ENCODE measurements at places on chromosomes 7 and 10. TPM values are rescaled to one million over a fixed set of nuclear protein-coding genes. Genes with fewer than 3 reads are reported as not detected.

- no peak for DNase-seq
Measured at GRCh38 chr10:125756196-125756595, 19.4 kb downstream of the MMP21 start.

FAM237B gene
- total RNA-seq, result not detected

GRCh38 chr7:18889436-18889835 is 228.0 kb downstream of the TWIST1 start:
- DNase-seq, result no peak

HOXA10 gene
- total RNA-seq, result 0.21 TPM

GRCh38 chr7:9507290-9507689 is 1073.9 kb downstream of the NXPH1 start:
- no peak for DNase-seq

- peak; percentile 82 for DNase-seq
Measured at GRCh38 chr10:5071411-5072198, 22.6 kb upstream of the AKR1C3 start.

DNA sequence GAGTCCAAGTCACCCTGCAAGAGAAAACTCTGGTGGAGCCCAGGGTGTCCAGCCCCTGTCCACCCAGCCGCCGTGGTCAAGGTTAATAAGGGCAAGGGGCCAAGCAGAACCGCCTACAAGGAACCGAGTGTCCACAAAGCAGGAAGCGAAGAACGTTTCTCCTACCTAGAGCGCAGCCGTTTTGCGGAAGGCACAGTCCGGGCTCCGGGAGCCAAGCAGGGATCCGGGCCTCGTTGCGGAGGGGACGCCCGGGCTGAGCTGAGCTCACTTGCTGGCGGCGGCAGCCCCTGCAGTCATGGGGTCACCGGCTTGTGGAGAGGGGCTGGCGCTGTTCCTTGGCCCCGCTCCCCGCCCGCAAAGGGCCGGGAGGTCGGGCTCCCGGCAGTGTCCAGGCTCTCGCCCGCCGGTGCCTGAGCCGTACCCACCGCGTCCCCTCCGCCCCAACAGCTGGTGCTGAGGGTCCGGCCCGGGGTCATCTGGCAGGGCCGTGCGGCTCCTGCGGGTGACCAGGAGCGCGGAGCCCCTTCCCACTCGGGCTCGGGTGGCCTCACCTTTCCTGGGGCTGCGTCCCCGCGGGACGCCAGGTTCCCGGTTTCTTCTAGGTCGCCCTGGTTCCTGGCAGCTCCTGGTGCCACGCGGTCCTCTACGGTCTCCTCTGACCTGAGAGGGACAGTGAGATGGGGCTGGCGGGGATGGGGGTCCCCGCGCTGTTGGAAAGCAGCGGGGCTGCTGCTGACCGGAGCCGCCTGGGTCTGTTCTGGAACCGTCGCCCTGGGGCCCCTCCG is 14.0 kb upstream of the ZNF273 start:
- DNase-seq, result peak; percentile 45

DNA sequence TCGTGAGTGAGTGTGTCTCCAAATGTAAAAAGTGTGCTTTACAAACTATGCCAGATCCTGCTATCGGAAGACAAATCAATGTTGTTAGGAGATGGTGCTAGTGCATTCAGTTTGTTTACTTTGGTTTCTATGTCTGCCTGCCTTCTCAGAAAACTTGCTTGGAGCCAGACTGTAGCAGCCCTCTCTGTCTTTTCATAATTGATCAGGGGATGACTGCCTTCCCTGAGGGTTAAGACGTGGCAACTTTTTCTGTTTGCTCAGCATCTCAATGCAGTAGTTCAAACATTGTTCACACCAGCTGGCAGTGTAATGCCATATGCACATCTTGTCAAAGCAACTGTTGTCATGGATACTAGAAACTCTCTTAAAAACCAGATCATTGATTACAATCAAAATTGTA is 118.5 kb downstream of the FOXP2 start:
- no peak for DNase-seq

DNA sequence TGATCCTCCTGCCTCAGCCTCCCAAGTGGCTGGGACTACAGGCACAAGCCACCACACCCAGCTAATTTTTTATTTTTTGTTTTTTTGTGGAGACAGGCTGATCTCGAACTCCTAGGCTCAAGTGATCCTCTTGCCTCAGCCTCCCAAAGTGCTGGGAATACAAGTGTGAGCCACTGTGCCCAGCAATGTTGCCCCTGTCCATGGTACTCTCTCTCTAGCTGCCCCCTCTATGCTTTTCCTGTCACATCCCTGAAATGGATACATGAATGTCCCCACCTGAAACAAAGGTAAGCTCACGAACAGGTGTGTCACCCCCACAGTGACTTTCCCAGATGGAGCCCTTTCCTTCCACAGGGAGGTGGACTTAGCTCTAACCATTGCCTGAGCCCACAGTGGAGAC is 141.1 kb upstream of the MGMT start:
- no peak for DNase-seq

HOXA4 gene
- 0.97 TPM for total RNA-seq

- DNase-seq, result no peak
Measured at GRCh38 chr7:88915615-88916014, 120.1 kb upstream of the TEX47 start.

- DNase-seq, result no peak
Measured at GRCh38 chr7:155618708-155619633, 25.5 kb upstream of the RBM33 start.

GRCh38 chr10:24917493-24917892 is 34.9 kb downstream of the PRTFDC1 start:
- DNase-seq, result no peak

GRCh38 chr7:132113536-132114371 is 462.5 kb downstream of the PLXNA4 start:
- no peak for DNase-seq

CYP3A4 gene
- total RNA-seq, result 0.34 TPM

EN2 gene
- 0.15 TPM for total RNA-seq

DNA sequence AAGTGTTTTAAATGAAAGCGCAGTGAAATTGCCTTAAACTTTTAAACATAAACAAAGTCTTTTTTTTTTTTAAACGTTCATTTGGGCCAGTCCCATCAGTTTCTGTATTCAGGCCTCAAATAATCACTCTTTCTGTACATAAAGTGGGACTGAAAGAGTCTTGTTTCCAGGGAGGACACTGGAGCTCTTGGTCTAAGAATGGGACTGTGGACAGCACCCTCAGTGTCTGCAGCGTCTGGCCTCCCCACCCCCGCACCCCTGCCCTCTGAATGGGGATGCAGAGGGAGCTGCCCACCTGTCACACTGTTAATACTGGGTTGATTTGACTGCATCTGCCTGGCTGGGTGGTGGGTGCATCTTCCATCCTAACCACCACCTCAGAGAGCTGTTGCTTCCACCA is 5.2 kb downstream of the ZNF365 start:
- DNase-seq, result no peak

ZCWPW1 gene
- 3.6 TPM for total RNA-seq

KIAA1549 gene
- 1.3 TPM for total RNA-seq

SVOPL gene
- not detected for total RNA-seq

ARPC1B gene
- total RNA-seq, result 88.0 TPM

GRCh38 chr10:131553121-131553520 is 241.6 kb upstream of the TCERG1L start:
- no peak for DNase-seq

DNA sequence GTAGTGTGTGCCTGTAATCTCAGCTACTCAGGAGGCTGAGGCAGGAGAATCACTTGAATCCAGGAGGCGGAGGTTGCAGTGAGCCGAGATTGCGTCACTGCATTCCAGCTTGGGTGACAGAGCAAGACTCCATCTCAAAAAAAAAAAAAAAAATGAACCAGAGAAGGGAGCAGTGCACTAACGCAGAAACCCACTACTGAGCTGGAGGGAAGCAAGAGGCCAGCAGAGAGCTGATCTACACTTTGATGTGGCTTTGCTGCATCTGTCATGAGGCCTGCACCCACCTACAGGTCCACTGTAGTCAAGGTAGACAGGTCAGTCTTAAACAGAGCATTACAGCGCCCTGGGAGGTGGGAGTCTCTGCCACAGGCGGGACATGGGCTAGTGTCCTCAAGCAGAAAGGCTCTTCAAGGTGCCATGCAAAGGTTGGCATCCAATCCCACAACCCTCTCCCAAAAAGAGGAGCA is 30.0 kb downstream of the MAT1A start:
- no peak for DNase-seq

NEUROG3 gene
- 0.27 TPM for total RNA-seq

GIMAP5 gene
- total RNA-seq, result 18.6 TPM

FKBP9 gene
- total RNA-seq, result 116 TPM

- no peak for DNase-seq
Measured at GRCh38 chr10:49602380-49603023, 7.6 kb upstream of the SLC18A3 start.

DNA sequence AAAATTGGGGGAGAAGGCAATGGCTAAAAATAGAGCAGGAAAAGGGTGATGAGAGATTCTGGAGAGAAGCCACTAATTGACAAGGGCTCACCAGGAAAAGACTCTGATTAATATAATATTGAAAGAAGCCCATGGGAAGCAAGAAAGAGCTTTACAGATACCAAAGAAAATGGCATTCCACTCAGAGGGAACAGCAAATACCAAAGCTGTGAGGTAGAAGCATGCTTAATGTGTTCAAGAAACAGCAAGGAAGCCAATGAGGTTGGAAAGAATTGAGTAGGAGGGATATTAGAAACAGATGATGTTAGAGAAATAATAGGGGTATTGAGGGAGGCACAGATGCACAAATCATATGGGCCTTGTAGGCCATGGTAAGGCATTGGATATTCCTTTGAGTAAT is 130.1 kb downstream of the MYO3A start:
- no peak for DNase-seq

DNA sequence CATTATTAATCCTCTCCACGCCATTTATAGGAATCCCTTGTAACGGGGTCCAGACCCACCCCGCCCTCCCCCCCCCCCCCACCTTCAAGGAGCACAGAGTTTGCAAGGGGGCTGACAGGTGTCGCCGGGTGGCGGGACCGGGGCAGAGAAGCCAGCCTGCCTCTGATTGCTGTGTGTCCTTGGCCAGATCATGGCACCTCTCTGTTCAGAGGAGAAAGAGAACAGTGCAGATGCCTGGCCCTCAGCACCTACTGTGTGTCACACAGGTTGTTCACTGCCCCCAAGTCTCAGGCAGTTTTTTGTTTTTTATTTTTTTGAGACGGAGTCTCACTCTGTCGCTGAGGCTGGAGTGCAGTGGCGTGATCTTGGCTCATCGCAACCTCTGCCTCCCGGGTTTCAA is 5.4 kb upstream of the MICALL2 start:
- DNase-seq, result no peak

- no peak for DNase-seq
Measured at GRCh38 chr7:4712281-4713182, 30.4 kb downstream of the FOXK1 start.

PDK4 gene
- 528 TPM for total RNA-seq

PLXDC2 gene
- 25.3 TPM for total RNA-seq

DNA sequence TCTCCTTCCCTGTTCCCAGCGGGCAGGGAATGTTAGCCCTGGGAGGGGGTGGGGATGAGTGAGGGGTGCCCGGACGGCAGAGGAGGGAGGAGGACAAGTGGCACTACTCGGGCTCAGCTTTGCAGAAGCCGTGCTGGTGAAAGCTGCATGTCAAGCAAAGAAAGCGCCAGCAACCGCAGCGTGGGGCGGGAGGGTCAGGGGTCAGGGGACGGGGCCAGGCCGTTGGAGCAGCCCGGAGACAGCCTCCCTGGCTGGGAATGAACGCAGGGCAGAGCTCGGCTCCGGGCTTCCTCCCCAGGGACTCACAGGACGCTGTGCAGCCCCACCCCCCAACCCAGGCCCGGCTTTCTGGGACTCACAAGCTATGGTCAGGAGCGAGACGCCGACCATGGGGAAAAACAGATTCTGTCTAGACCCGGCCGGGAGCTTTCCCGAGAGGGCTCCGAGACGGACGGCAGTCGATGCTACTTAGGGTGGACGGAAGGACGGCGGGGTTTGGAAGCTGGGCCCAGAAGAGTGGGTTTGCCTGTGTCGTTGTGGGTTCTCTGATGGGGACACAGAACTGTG is 113.4 kb downstream of the VIPR2 start:
- DNase-seq, result peak; percentile 72

DTX2 gene
- total RNA-seq, result 11.4 TPM

OR2A42 gene
- not detected for total RNA-seq

PRRT4 gene
- 1.8 TPM for total RNA-seq

Data from left cardiac atrium (tissue), 4 donors.